ENCODE measurements at places on chromosomes 11 and 22. TPM values are rescaled to one million over a fixed set of nuclear protein-coding genes. Genes with fewer than 3 reads are reported as not detected.

DNA sequence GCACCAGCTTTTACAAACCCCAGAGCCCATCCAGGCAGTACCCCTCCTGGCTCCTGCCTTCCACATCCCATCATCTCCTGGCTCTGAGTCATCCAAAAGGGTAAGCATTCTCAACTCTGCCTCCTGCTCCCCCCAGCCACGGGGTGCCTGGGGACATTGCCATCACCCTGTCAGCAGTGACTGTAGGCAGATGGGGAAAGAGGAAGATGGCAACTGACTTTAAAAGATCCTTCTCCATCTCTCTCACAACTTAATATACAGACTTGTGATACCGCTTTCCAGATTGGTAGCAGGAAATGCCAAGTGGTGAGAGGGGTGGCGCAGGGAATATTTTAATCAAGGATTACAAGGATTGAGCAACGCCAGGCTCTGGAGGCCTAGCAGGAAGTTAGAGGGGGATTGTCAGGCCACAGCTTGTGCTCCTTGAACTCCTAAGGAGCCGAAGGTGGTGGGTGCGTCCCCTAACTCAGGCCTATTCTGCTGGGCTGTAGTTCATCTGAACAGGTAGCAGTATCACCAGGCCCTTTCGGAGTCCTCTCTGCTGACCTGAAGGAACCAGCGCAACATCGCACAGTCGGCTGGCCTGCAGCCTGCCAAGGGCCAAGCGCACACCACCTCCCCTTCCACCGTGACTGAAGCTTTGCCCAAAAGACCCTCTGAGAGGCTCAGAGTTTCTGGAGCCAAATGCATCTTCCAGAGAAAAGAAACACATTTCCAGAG is 83.3 kb downstream of the ZC3H12C start:
- H3K36me3 ChIP-seq = no peaks in the 10 kb centered on the region
- no peak overlapping the region for H3K27ac ChIP-seq
- H3K4me3 ChIP-seq = no peak overlapping the region
- H3K27me3 ChIP-seq = peaks cover 18% of the 10 kb centered on the region
- no peak for DNase-seq
- H3K4me1 ChIP-seq = peaks cover 7% of the 10 kb centered on the region

DNA sequence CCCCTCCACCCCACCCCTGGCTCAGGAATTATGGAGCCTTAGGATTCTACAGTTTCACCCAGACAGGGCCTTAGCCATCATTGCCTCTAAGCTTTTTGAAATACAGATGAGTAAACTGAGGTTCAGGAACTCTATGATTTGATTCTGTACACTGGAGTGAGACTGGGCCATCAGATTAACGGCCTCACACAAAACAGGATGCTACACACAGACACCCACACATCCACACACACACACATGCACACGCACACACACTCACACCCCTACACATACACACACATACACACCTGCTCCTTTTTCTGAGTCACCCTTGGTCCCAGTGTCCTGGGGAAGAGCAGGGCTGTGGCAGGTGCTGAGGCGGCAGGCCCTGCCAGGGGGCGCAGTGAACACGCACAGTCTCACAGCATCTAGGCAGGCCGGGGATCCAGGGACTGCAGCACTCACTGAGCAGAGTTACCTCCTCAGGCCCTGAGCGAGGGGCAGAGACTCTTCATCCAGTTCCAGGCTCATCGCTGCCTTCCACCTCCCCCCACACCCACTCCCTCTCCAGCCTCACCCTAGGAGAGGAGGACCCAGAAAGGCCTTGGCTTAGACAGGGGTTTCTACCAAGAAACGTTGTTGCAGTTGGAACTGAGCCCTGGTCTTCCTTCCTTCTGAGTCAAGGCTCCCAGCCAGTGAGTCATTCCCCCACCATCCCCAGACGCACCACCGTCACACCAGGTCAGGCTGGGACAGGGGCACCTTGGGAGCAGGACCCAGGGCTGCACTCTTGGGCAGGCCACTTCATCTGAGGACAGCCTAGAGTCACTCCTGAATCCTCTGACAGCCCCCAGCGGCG is 89.8 kb upstream of the PARVA start:
- DNase-seq = no peak
- H3K36me3 ChIP-seq = no peaks in the 10 kb centered on the region
- H3K4me3 ChIP-seq = no peak overlapping the region
- H3K4me1 ChIP-seq = peaks cover 10% of the 10 kb centered on the region

DNA sequence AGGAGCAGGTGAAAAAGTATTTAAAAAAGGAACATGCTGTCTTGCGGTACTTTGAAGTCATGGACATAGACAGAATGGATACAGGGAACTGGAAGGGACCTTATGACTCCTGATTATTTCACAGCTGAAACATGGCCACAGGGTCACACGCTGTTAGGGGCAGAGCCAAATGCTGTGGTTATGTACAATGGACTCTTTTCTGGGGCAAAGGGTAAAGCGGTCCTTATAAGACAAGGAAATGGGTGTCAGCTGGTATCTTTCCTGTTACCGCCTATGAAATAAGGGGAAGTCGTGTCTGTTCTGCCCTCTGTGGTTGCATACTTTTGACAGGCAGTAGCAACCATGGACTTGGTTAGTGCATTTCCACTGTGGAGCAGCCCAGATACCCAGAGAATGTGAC is 12.8 kb upstream of the ST14 start:
- peak overlapping the region; percentile 80 for H3K27ac ChIP-seq
- H3K27me3 ChIP-seq = no peaks in the 10 kb centered on the region
- H3K4me1 ChIP-seq = peaks cover 50% of the 10 kb centered on the region
- peaks cover 30% of the 10 kb centered on the region for H3K36me3 ChIP-seq

DNA sequence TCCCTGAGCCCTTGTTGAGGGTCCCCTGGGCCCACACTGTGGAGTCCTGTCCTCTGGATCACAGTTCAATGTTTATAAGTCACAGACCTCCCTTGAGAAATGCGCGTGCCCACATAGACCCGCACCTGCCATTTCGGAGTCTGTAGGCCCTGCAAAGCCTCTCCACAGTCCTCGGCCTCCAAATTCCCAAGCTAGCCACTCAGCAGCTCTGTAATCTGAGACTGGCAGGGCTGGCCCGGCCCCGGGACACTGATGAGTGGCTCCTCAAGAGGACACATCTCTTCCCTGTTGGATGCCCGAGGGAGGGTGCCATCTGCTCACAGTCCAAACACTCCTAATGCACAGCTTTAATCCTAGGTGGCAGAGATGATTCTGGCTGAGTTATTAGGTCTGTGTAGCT is 39.1 kb downstream of the B3GAT1 start:
- no peak overlapping the region for H3K27ac ChIP-seq
- no peak overlapping the region for H3K4me3 ChIP-seq
- H3K36me3 ChIP-seq = no peaks in the 10 kb centered on the region
- no peaks in the 10 kb centered on the region for H3K4me1 ChIP-seq

GRCh38 chr11:8829556-8829955 is 81.4 kb upstream of the AKIP1 start:
- H3K27ac ChIP-seq = no peak overlapping the region
- H3K27me3 ChIP-seq = no peaks in the 10 kb centered on the region
- peaks cover 16% of the 10 kb centered on the region for H3K4me1 ChIP-seq
- DNase-seq = no peak

DNA sequence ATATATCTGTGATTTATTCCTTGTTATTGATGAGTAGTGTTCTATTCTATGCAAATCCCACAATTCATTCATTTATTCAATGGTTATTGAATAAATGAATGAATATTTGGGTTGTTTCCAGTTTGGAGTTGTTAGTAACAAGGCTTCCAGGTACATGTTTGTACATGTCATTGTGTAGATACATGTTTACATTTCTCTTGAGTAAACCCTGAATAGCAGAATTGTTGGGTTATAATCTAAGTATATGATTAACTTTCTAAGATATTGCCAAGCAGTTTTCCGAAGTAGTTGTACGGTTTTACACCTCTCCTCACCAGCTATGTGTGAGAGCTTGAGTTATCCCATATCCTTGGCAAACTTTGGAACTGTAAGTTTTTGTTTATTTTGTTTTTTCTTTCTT is 18.5 kb upstream of the OR8G1 start:
- peaks cover 5% of the 10 kb centered on the region for H3K27me3 ChIP-seq
- no peaks in the 10 kb centered on the region for H3K36me3 ChIP-seq
- no peak overlapping the region for H3K27ac ChIP-seq
- no peaks in the 10 kb centered on the region for H3K4me1 ChIP-seq
- no peak overlapping the region for H3K4me3 ChIP-seq

GRCh38 chr11:120524536-120525085 is 13.1 kb downstream of the GRIK4 start:
- no peak overlapping the region for H3K27ac ChIP-seq
- H3K4me3 ChIP-seq = no peak overlapping the region
- H3K4me1 ChIP-seq = peaks cover 5% of the 10 kb centered on the region
- no peaks in the 10 kb centered on the region for H3K36me3 ChIP-seq
- H3K27me3 ChIP-seq = peaks cover 11% of the 10 kb centered on the region

DNA sequence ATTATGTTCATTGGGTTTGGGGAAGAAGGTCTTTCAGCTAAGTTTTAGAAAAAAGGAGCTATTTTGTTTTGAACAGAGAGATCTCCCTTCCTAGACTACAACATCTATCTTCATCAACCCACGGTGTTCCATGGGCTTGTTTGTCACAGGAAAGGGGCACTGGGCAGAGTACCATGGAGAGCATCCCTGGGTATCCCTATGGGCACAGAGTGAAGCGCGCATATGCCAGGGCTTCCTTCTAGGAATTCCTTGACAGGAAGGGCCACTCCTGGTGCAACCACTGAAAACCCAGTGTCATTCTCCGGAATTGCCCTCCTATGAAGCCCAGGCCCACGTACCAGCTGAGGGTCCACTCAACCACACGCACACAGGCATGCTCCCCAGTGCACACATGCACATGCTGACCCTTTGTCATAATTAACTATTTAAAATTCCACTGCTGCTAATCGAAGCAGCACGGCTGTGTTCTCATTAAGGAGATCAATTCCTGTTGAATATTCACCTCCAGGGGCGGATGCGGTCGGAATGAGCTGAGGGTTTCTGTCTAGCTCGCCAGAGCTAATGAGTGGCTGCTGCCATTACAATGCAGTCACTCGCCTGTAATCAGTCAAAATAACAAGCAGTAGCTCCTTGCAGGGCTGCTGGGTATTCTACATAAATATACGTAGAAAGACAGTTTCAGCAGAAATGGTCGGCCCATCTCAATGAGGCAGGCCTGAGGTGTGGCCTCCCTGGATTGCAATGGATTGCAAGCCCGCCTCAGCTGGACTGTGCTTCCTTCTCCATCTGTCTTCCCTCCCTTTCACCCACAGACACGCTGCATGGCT is 512.5 kb downstream of the OPCML start:
- no peaks in the 10 kb centered on the region for H3K27me3 ChIP-seq
- H3K27ac ChIP-seq = no peak overlapping the region
- H3K4me1 ChIP-seq = no peaks in the 10 kb centered on the region
- no peak overlapping the region for H3K4me3 ChIP-seq
- no peak for DNase-seq

DNA sequence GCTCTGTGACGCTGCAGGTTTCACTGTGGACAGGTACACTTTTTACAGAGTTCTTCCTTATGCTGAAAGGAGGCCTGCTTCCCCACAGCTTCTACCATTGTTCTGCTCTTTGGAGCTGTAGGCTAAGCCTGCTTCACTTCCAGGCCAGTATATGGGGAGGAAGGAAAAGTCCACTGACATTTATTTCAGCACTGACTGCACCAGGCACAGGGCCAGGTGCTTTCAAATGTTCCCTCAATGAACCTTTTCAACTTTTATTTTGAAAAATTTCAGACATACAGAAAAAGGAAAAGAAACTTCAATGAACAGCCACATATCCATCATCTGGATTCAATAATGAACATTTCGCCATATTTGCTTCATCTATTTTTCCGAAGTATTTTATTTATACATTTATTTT is 22.0 kb downstream of the POU2F3 start:
- H3K36me3 ChIP-seq = no peaks in the 10 kb centered on the region
- H3K27ac ChIP-seq = no peak overlapping the region
- peaks cover 48% of the 10 kb centered on the region for H3K27me3 ChIP-seq
- no peaks in the 10 kb centered on the region for H3K4me1 ChIP-seq
- DNase-seq = no peak
- no peak overlapping the region for H3K4me3 ChIP-seq

DNA sequence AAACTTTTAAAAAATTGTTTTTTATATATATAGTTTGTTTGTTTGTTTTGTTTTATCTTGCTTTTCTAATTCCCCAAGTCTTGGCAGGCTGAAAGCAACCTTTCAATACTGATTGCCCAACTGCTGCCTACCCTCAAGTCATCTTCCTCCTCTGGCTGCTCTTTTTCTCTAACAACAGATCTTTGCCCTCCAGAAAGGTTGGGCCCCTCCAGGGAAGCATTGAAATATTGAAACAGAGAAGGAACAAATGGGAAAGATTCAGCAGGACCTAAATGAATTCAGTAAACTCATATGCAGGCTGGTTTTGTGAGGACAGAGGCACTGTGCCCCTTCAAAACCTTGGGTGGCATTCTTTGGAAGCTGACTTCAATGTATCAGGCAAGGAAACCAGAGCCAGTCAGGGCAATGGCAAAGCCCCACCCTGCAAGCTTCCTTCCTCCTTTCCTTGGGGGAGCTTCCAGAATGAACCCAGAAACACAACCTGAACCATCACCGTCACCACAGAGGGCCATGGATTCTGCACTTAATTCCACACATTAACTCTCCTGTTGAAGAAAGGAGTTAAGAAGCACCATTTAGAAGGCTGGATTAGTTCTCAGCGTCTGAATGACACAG is 815 bp upstream of the MS4A6A start:
- no peaks in the 10 kb centered on the region for H3K36me3 ChIP-seq
- H3K27me3 ChIP-seq = no peaks in the 10 kb centered on the region
- no peak overlapping the region for H3K4me3 ChIP-seq
- no peak overlapping the region for H3K27ac ChIP-seq
- H3K4me1 ChIP-seq = peaks cover 51% of the 10 kb centered on the region

GRCh38 chr22:30127749-30128166 is 47.5 kb downstream of the HORMAD2 start:
- H3K4me3 ChIP-seq = no peak overlapping the region
- peaks cover 9% of the 10 kb centered on the region for H3K27me3 ChIP-seq
- H3K36me3 ChIP-seq = no peaks in the 10 kb centered on the region
- DNase-seq = no peak

- H3K4me3 ChIP-seq = no peak overlapping the region
- no peaks in the 10 kb centered on the region for H3K27me3 ChIP-seq
- H3K36me3 ChIP-seq = peaks cover 5% of the 10 kb centered on the region
- peaks cover 13% of the 10 kb centered on the region for H3K4me1 ChIP-seq
Measured at GRCh38 chr22:35464399-35464798, 64.5 kb downstream of the MCM5 start.

Gene SLC22A6
- total RNA-seq = not detected

Gene MMP8
- not detected for total RNA-seq

Gene DNAJB7
- total RNA-seq = not detected

Gene CDCA5
- 3.4 TPM for total RNA-seq

Gene GRAP2
- 4.3 TPM for total RNA-seq

Gene PATE1
- not detected for total RNA-seq

Data from activated B cell treated with CpG ODN at 0.5 μM for 24 hours (primary cell).